ENCODE measurements at places on chromosomes 4 and X.

- no peak for DNase-seq
Measured at GRCh38 chr4:180558427-180558826, 1684.8 kb upstream of the TENM3 start.

DNA sequence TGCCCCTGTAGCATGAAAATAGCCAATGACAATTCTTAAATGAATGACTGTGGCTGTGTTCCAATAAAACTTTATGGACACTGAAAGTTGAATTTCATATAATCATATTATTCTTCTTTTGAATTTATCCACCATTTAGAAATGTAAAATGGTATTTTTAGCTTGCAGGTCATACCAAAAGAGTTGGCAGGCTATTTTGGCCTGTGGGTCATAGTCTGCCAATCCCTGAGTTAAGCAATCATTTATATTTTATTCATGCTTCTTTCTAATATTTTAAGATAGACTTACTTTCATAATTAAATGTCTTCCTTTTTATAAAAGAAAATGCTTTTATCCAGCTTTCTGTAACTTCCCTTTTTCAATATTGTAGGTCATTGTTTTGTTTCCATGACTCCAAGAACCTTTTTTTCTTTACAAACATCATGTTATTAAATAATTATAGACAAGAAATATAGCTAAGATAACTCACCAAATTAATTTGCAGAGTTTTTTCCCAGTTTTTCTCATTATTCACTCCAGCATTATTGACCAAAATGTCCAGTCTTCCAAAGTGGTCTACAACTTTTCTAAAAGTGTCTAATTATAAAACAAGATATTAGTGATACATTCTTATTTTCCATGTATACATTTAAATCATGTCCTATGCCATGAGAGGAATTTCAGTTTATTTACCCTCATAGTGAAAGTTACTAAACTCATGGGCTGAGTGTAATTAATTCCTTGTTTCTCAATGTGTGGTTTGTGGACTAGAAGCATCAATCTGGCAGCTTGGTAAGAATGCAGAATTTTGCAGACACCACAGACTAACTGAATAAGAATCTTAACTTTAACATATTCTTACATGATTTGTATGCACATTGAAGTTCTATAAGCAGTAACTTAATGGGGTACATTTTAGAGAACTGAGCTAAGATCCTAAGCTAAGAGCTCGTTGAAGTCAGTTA is 4.5 kb downstream of the HPGD start:
- DNase-seq: no peak

DNA sequence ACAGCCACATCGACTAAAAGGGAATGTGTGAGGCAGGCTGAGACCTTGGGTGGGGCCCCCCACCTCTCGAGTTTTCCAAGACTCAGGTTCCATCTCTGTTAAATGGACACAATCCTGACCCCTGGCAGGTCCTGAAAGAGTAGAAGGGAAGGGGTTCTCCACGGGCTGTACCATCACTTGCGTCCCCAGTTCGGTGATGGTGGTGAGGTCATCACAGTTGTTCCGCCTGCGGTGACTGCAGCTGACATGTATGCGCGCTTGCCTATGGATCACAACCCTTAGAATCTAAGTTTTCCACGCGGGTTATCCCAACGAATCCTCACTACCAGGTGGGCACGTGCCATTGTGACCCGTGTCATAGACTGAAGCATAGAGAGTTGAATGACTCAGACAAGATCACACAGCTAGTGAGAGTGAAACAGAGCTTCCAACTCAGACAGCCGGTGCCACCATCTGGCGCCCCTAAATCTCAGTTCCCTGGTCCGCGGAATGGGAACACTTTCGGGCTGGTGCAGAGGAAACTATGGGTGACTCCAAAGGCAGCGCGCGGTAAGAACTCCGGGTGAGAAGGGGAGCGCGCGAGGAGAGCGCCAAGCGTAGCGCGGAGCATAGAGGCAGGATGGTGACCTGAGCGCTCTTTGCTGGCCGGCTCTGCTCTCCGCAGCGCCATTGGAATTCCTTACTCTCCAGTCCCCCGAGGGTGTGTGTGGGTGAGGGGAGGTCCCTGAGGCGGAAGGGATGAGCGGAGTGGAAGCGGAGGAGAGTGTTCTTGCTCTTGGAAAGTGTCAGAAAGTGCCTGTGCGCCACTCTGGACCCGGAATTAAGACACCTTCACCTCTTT is 10.5 kb downstream of the MSX1 start:
- peak; percentile 49 for DNase-seq

- no peak for DNase-seq
Measured at GRCh38 chrX:150517303-150517910, 51.0 kb upstream of the MTM1 start.

- DNase-seq: no peak
Measured at GRCh38 chrX:8755116-8755515, 23.2 kb upstream of the ANOS1 start.

GRCh38 chr4:72568959-72569718 is at the start of gene ADAMTS3:
ADAMTS3 (minus strand) TSS chr4:72569221; CDS start chr4:72568762, 459 bp downstream.
- DNase-seq: peak; percentile 69

DNA sequence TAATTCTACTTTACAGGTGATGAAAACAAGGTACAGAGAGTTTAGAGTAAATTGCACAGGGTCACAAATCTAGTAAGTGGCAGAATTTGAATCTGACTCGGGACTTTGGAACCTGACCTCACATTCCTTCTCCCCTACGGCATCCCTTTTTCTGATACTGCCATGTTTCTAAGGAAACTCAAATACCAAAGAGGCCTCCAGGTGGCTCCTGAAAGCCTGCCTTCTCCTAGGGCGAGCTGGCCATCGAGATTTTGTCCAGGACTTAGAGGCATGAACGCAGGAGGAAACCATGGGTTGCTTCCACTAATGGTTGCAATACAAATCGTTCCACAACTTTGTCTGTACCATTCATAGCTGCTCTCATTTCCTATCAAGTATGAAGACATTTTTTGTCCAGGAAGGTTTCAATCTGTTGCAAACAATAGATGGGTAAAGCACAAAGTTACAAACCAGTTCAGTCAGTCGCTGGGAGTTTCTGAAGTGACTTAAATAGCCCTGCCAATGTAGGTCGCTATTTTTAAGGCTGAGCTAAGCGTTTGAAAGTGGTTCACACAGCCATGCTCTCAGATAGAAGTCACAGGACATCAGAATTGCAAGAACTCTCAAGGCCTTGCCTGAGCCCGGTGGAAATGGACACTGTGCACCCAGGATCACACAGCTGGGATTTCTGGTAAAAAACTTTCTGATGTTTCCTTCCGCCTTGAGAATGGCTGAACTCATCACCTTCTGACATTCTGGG is 296.6 kb upstream of the PRPS2 start:
- DNase-seq: no peak

- DNase-seq: no peak
Measured at GRCh38 chr4:82708982-82709381, 89.6 kb downstream of the SCD5 start.

DNA sequence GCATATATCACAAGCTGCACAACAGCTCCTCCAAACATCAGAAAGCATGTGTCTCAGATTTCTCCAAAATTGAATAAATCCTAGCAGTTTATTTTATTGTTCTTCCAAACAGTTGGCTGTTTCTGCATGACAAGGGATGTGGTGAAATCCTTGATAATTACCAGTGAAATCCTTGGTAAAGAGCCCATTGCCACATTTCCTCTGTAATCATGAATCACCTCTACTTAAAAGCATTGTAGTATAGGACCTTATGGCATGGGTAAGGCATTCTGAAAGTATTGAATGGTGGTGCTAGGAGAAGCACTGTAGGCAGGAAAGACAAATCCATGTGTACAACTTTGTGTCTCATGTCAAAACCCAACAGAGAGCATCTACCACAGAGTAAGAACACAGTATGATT is 135.8 kb upstream of the NDST3 start:
- DNase-seq: no peak

DNA sequence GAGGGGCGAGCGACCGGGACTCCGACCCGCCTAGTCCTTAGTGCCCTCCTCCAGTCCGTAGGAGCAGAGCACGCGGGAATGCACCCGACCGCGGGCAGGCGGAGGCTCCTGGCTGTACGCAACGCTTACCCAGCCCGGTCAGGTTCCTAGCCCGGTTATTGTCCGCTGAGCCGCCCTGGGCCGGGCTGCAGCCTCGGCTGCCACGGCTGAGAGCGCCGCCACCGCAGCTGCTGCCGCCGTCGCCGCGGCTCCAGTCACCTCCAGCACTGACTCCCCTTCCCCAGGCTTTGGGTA is at the start of gene AMER1:
AMER1 (minus strand) TSS at position 268 of the 294 bp plus-strand sequence. CDS start 12,422 bp downstream, outside the sequence.
- no peak for DNase-seq

DNA sequence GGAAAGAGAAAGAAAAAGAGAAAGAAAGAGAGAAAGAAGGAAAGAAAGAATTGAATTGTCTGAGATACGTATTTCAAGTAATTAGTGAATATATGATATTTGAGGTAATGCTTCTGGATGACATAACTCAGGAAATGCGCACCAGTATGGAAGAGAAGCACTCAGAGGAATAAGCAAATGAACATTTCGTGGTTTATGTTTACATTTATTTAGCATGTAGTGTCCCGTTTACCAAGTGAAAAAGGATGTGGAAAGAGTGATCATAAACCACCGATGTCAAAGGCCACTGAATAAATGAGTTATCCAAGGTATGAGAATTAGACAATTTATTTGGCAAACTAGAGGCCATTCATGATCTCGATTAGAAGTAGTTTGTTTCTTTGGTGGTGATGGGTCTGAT is 200.4 kb downstream of the ARAP2 start:
- no peak for DNase-seq

DNA sequence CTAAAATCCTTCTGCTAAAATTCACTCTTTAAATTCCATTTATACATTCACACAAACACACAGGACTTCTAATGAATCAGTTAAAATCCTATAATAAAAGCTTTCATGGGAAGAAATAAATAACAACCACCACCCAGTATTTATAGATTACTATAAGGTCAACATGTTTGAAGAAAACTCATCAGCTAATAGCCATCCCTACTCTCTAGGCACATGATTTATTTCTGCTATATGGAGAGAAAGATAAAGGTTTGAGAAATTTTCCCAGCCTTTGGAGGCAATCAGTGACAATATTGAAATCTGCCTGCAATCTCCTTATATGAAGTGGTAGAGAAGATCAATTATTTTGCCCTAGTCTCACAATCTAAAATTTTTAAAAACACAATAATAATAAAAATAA is 1038.9 kb upstream of the DIAPH2 start:
- DNase-seq: no peak

DNA sequence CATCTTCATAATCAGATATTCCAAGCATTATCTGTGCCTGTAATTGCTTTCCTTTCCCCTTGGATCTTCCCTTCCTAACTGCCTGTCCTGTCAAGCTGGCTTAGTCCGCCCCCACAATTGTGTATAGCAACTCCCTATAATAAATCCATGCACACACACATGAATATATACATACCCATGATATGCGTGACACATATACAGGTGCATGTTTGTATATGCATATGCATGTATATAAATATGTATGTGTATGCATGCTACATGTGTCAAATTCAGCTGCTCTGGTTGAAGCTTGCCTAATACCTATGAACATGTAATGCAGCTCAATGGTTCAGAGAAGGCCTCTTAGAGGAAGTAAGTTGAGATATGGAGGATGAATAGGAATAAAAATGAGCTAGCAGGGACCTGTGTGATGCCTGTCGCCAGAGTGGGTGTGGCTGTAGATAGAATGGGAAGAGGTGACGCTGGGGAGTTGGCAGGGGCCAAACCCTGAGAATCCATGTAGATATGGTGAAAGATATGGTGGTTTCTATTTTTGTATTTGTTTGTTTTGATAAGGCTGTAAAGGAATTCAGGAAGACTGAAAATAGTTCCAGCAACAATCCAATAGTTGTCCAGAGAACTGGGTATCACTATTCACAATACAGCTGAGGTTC is 595.0 kb upstream of the BOD1L1 start:
- no peak for DNase-seq

- no peak for DNase-seq
Measured at GRCh38 chr4:8235224-8235623, 34.3 kb upstream of the HTRA3 start.

DNA sequence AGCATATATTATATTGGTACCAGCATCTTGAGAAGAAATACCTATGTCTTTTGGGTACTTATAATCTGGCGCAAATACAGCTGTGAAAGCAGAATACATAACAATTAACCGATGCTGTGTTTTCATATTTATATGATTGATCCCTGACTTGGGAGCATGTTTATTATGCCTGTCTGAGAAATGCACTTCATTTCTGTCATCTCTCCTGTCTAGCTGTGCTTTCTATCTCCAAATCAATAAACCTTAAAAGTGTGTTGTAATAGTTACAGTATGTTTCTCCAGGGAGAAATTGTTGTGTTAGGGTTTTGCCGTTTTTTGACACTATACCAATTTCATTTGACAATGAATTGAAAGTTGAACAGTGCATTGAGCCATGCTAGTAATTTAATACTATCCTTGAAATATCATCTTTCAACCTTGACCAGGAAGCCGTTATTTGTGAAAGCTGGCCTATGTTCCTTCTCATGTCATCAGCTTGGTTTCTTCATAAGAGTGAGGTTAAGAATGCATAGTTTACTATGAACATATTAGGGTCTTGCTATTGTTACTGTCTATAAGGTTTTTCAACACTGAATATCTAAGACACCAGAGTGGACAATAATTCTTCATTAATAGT is 206.2 kb upstream of the PCDH18 start:
- DNase-seq: no peak

DNA sequence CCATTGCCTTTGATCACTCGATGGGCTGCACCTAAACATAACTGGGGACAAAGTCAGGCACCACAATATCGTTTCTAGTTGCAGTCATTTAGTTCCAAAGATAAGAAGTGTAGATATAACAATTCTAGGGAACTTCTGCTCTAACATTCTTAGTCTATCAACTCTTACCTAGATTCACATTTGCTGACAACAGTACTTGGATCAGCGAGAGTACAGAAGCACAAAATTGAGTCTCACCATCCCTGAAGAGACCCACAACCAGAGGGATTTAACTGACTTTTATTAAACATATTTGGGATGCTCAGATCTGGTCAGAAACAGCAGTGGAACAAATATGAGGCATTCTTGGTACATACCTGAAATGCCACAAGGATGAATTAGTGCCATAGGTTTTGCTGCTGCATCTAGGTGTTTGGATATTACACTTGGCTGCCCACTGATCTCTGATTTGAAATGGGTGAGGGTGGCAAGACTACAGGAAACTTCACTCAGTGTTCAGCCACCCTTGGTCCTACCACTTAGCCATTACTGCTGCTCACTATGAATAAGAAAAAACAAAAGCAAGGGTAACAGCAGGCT is 28.9 kb upstream of the HUWE1 start:
- DNase-seq: no peak

DNA sequence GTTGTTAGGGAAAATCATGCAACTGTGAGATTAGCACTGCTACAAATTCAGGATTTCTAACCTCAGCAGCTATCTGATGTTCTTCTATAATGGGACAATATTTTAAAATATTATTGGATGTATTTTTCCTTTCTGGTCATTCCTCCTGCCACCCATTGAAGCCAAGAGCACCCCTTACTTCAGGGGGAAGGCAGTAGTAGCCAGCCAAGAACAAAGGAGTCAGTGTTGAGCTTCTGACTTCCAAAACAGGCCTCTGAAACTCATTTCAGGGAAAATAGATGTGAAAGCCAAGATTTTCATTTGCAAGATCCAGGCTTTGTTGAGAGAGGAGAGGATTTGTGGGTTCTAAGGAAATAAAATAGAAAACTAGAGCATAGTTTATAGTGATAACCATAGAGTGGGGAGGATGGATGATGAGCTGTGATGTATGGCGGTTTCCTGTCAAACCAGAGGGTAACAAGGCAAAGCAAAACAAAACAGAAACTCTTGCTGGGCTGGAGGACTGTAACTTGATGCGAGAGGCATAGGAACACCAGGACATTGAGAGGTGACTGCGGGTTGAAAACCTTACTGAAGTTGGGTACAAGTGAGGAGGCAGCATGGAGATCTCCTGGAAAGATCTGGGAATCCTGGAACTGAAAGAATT is 173.7 kb upstream of the LEF1 start:
- DNase-seq: no peak

- DNase-seq: no peak
Measured at GRCh38 chr4:157999723-158000122, 173.1 kb downstream of the GASK1B start.

Measured in mesothelial cell of epicardium (in vitro differentiated cells).